ENCODE measurements at places on chromosomes 1 and 21.

DNA sequence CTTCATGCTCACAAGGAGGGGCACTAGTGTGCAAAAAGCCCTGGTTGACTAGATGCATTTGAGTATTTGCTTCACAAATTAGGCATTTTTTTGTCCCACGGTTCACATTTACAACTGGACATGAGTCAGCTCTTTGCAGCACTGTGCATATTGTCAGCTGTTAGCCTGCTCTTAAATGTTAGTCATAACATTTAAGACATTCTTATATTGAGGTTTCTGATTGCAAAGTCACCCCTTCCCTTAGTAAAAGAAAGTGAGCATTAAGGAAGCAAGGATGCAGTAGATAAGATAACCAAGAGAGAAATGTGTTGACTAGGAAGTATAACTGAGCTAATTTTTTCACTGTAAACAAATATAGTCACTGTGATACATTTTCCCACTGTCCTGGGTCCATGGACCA, 132.6 kb upstream of the CTTNBP2NL start:
- no peak for DNase-seq

DNA sequence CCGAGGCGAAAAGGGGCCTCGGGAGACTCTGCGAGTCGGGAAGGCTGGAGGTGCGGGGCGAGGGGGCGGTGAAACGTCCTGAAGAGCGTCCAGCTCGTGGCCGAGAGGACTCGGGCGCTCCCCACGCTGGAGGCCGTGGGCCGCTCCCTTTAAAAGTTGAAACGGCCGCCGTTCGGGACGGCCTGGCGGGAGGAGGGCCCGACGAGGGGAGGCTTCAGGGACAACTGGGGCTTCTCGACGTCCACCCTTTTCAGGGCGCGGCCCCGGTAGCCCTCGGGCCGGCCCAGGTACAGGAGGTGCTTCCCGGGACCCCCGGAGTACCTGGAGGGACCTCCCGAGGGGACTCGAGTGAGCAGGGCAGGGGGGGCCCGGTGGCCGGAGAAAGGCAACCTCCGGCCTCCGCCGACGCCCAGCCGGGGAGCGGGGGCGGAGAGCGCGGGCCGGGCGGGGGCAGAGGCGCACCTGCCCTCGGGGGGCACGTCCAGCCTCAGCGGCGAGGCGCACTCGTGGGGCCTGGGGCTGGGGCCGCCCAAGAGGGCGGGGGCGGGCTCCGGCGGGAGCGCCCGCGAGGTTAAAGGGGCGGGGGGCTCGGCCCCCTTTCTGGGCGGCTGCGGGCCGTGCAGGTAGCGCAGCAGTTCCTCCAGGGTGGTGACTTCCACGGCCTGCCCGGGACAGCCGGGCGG, 14.0 kb downstream of the SEMA6C start:
- no peak for DNase-seq

- DNase-seq, result peak; percentile 74
Measured at GRCh38 chr21:35088319-35088771, 39.2 kb upstream of the RUNX1 start.

GRCh38 chr21:42461881-42462877, 33.8 kb downstream of the RSPH1 start:
- DNase-seq, result no peak

GRCh38 chr21:25580912-25581260, 26.4 kb downstream of the MRPL39 start:
- DNase-seq, result no peak
